Activated T-cell treated with anti-CD3 and anti-CD28 coated beads, Interleukin-2, amount 50 U/mL, for 72 hours (primary cell): ENCODE measurements at places on chromosomes 7 and 10. TPM values are rescaled to one million over a fixed set of nuclear protein-coding genes. Genes with fewer than 3 reads are reported as not detected.
A peak's percentile ranks its signal among the peaks of the same experiment; 100 is the strongest.

Gene NYAP1
- total RNA-seq = 0.67 TPM

Gene STRIP2
- 73.5 TPM for total RNA-seq

Gene NIPSNAP2
- 57.0 TPM for total RNA-seq

Gene TFR2
- 5.8 TPM for total RNA-seq

Gene TMEM229A
- not detected for total RNA-seq

Gene H2BK1
- total RNA-seq = 4.4 TPM

Gene NPFFR1
- not detected for total RNA-seq

- DNase-seq = no peak
These were observed 91.7 kb upstream of the ZMIZ1 start for GRCh38 chr10:78976825-78977755.

- DNase-seq = no peak
These were observed 90.8 kb upstream of the KLF6 start for GRCh38 chr10:3875842-3876235.

DNA sequence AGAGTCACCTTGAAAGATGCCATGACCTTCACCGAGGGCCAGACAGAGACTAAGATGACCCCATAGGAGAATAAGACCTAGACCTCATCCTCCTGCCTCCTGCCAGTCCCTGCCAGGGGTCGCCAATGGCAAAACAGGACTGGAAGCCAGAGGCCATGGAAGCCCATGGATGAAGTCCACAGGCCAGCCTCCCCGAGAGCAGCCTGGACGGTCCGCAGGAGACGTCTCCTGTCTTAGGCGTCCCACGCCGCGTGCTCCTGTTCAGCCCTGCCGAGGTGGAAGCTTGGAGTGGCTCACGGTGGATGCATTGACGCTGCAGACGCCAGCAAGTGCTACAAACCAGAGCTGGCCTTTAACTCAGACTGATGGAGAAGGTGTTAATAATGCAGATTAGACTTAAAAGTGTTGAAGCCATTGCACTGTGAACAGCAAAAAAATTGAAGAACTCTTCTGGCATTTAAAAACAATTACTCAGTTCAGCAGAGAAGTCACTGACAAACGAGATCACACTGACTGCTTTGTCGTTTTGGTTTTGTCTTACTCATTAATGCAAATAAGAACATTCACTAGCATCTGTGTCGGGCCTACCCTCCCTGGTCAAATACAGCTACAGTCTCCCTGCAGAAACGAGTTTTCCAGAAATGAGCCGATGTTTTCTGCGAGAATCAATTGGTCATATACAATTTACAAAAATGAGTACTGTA lies 38.1 kb upstream of the FAM20C start:
- DNase-seq = no peak

DNA sequence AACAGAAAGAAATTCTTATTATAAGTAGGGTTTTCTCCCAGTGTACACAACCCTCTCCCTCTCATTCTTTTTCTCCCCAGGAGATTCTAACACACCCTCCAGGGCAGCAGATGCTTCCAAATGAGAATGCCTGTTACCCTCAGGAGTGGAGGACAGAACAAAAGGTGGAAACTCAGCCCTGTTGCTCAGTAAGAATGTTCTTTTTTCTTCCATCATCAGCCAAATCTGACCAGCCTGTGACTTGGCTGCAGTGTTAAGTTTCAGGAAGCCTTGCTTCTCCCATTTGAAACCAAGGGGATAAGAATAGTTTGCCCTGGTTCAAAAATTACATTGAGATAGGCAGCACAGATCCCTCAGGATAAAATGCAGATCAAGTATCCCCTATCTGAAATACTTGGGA lies 77.5 kb upstream of the EEPD1 start:
- DNase-seq = no peak

DNA sequence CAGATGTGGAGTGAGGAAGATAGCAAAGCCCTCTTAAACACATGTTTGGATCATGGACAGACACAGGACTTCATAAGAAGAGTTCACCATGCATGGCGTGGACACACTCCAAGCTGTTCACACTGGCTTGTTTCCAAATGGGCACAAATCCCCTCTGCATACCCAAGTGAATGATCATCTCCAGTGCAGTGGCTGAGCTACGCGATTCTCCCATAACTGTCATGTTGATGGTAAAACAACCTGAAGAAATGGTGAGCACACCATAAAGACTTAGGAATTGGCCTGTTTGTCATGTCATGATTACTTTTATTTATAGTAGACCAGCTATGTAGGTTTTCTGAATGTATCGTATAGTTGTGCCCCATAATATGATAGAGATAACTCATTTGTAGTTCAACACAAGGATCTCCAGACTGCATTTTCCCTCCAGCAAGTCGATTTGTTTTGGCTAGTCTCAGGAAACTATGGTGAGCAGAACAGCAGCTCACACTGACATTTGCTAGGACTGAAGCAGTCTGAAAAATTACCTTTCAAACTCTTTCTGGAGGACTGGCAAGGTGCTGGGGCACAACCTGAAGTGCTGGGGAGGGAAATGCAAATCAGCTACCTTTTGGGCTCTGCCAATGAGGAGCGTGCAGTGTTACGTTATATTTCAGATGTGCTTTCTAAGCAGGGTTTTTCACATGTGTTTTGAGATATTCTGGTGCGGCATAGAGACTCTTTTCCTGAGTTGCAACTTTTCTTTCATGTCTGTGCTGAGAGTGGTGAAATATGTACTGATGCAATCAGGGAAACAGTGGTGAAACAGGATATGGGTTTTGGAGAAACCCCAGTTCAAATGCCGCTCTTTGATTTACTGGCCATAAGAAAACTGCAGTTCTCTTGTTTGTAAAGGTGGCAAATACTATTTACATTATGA lies 629.6 kb upstream of the DPP6 start:
- no peak for DNase-seq

- DNase-seq = no peak
These were observed 129.8 kb downstream of the FRMD4A start for GRCh38 chr10:14200698-14201544.

GRCh38 chr10:79021331-79021907 lies 47.3 kb upstream of the ZMIZ1 start:
- DNase-seq = no peak

GRCh38 chr7:117124591-117125220 lies 171.4 kb downstream of the ST7 start:
- peak; percentile 84 for DNase-seq

GRCh38 chr7:5351507-5352265 lies 68.9 kb downstream of the SLC29A4 start:
- no peak for DNase-seq

DNA sequence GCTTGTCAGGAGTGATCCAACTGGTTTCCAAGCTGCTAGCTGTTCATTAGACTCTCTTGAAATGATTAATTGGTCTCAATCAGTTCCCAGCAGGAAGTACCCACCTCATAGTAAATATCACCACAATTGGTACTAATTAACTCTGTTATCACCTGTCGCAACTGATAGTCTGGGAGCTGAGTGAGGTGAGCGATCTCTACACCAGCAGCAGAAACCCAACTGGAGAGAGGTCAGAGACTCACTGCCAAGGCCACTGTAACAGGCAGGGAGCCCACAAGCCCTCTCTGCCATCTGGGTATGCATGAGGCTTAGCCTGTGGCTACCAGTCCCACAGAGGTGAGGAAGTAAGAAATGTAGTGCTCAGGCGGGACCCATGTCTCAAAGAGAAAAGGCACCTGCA lies 245.5 kb downstream of the DYNC1I1 start:
- DNase-seq = no peak

DNA sequence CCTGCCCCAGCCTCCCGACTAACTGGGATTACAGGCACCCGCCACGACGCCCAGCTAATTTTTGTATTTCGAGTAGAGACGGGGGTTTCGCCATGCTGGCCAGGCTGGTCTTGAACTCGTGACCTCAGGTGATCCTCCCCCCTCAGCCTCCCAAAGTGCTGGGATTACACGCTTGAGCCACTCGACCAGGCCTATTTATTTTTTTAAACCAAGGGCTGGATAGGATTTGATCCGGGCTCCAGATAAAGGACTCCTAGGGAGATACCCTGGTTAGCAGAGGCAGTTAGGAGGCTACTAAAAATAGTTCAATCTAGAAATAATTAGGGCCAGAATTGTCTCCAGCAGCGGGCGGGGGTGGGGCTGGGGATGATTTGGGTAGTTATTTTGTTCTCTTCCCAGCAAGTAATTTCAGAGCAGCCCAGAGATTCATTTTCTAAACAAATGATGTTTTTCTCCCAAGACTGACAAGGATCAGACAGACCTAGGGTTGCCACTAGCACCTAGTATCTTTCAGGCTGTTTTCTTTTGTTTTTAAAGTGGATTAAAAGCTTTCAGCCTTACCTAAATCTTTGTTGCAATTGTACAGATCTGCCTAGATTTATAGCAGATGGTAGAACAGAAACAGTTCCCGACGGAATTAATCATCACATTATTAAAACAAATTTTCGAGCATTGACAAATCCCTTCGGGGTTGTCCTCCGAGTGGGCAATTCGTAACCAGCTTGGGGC lies 859 bp upstream of the SMC3 start:
- DNase-seq = no peak

DNA sequence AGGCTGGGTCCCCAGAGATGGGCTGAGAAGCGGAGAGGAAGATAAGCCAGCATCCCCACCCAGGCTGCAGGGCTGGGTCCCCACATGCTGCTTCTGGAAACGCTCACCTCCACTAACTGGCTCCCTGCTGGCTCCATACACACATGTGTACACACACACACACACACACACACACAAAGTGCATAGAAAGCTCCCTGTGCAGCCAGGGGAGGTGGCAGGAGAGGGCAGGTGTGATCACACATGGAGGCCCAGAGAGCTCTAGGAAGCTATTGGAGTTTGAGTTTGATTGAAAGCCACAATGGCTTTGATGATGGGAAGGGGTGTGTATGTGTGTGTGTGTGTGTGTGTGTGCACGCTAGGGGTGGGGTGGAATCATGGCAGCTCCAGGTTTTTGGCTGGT lies 29.3 kb downstream of the CXCL12 start:
- DNase-seq = no peak

DNA sequence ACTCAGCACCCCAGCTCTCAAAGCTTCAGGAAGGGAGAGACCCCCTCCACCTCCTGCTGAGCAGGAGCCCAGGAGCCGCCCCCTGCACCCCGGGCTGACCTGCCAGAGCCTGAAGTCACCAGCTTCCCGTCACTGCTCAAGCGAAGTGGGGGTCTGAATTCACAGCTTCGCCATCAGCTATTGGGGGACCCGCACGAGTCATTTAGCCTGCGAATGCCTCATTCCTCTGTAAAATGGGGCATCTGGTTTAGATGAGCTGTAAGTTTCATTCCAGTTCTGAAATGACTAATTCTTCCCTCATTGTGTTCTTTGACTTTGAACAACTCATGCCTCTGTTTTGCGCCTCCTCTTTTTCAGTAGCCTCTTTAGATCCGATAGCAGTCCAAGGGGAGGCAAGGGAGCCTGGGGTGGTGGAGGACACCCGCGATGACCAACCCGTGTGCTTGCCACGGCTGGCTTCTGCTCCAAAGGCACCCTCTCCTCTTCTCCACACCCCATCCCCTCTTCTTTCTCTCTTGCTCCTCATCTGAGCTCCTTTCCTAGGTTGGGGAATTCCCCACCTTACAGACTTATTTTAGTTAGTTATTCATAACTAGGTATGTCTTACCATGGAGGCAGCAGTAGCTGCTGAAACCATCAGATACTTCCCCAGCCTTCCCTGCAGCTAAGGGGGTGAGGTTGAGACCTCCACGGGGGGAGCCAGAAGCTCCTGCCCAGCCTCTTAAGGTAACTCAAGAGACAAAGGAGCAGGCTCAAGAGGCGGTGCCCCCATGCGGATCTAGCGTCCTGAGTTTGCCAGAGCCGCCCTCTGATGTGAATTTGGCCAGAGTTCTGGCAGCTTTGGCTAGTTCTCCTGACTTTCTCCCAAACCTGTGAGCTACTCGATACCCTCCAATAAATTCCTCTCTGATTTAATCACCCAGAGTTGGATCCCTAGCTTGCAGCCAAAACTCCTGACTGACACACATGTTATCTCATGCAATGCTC lies 47.7 kb downstream of the RBM17 start:
- peak; percentile 84 for DNase-seq

DNA sequence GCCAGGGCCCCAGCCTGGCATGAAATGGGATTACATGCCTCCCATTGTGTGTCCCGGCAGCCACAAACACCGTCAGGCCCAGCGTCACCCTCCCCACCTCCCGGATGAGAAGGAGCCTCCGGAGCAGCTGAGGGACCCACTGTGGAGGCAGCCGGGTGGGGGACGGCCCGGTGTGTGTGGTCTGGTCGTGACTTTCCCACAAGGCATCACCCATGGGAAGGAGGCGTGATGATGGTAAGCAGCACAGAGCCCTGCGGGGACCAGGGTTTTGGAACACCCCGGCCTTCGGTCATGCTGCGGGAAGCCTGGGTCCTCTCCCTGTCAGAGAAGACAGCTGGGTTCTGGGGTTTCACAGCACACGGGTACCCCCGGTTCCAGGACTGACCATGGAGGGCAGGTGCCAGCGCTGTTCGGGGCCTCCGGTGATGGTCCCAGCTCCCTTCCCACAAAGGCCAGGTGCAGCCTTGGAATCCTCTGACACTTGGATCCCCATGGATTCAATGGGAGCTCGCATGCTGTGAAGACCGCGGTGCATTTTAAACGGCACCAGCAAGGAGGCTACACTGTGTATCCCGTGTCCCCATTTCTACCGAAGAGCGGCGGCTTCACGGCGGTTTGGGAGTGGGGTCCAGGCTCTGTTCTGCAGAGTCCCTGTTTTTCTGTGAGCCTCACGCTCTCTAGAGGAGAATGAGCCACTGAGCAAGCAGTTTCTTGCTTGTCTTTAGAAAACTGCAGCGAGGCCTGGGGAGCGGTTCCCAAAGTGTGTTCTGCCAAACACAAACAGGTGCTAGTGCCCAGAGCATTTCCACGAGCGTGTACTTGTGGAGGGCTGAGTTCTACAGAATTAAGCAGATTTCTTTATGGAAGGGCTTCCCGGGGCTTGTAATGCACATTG lies 336.0 kb downstream of the ADARB2 start:
- no peak for DNase-seq

- DNase-seq = no peak
These were observed 336.0 kb downstream of the GLRX3 start for GRCh38 chr10:130472236-130472635.

DNA sequence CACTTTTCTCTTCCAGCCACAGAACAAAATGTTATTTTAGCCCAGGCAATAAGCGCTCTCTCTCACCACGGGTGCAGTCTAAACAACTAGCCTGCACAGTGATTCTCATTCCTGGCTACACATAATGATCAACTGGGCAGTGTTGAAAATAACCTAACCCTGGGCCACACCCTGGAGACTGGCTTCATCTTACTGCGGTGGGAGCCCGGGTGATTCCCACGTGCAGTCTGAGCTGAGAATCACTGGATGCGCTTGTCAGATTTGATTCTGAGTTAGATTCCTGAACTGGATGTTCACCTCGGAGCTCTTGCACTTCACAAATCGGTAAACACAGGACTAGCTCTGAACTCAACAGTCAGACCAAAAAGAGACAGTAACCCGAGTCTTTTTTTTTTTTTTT lies 14.9 kb downstream of the ZC3HAV1 start:
- no peak for DNase-seq

- DNase-seq = no peak
These were observed 506.0 kb downstream of the POM121L12 start for GRCh38 chr7:53541475-53541874.

DNA sequence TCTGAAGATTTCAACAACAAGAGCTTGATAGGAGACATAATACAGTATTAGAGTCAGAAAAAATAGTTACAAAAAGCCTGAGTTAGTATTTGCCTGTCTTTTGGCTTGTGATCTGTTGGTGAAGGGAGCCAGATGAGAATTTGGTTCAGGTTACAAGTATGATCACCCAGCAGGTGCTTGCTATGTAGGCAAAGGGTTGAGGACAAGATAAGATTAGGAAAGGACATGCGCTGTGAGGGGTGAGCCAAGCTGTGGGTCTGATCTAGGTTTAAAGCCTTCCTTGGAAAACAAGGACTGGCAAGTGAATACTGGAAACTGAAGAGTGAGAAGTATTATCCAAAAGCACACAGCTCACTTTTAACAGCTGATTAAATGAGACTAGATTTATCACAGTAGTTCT lies 28.7 kb upstream of the CD36 start:
- no peak for DNase-seq
